ENCODE measurements at places on chromosomes 6 and 20.
A peak's percentile ranks its signal among the peaks of the same experiment; 100 is the strongest.

GRCh38 chr20:1188347-1188746 is 3.6 kb upstream of the TMEM74B start:
- no peak for DNase-seq

- no peak for DNase-seq
These were observed 3.9 kb upstream of the REV3L start for GRCh38 chr6:111486921-111487320.

GRCh38 chr6:112221981-112222852 is 32.1 kb downstream of the LAMA4 start:
- DNase-seq: no peak

- no peak for DNase-seq
These were observed 103.6 kb upstream of the CNKSR3 start for GRCh38 chr6:154614101-154614500.

DNA sequence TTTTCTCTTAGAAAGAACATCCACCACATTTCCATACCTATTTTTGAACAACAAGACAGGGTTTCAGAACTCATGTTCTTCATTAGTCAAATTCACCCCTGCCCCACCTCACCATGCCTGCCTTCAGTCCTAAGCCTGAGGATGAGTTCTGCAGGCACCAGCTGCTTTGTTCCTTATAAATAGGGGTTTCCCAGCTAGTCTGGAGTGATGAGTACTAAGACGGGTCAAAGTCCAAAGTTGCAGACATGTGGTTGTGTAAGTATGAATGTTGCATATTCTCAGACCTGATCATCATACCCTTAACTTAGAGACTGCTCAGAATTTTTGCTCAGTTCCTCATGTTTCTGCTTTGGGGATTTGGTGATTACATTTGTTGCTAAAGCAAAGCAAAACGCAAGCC is 257.7 kb upstream of the CDYL start:
- no peak for DNase-seq

GRCh38 chr6:120354452-120355098 is 979.7 kb downstream of the TBC1D32 start:
- DNase-seq: no peak

DNA sequence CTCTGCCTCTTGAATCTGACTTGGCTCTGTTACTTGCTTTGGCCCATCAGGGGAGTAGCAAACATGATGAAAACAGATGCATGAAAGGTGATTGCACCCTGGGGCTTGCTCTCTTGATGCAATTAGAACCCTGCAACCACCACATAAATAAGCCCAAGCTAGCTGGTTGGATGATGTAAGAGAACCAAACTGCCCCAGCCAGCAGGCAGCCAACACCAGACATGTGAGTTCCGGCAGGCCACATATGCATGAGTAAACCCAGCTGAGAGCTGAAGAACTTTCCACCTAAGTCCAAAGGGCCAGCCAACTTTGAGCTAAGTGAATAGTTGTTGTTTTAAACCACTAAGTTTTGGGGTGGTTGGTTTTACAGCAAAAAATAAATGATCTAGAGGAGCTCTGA is 268.4 kb downstream of the FARS2 start:
- DNase-seq: no peak

DNA sequence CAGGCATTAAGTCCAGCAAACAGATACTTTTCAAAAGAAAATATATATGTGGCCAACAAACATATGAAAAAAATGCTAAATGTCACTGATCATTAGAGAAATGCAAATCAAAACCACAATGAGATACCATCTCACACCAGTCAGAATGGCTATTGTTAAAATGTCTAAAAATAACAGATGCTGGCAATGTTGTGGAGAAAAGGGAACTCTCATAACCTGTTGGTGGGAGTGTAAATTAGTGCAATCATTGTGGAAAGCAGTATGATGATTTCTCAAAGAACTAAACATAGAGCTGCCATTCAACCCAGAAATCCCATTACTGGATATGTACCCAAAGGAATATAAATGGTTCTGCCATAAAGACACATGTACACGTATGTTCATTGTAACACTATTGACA is 20.6 kb downstream of the KCNQ5 start:
- DNase-seq: no peak

DNA sequence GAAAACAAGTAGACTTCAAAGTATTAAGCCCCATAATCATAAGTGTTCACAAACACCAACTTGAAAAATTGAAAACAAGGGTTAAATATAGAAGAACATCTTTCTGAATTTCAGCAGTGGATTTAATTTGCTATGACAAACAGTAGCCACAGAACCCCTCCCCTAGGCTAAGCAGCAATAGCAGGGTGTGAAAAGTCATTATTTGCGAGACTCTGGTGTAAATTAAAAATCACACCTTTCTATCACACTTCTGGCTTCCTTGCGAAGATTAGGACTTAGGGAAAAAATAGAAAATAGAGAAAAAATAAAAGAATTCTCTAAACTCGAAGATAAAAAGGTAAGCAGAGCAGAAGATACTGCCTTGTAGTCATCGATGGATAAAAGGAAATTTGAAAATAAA is 6.1 kb downstream of the SAMD3 start:
- no peak for DNase-seq

DNA sequence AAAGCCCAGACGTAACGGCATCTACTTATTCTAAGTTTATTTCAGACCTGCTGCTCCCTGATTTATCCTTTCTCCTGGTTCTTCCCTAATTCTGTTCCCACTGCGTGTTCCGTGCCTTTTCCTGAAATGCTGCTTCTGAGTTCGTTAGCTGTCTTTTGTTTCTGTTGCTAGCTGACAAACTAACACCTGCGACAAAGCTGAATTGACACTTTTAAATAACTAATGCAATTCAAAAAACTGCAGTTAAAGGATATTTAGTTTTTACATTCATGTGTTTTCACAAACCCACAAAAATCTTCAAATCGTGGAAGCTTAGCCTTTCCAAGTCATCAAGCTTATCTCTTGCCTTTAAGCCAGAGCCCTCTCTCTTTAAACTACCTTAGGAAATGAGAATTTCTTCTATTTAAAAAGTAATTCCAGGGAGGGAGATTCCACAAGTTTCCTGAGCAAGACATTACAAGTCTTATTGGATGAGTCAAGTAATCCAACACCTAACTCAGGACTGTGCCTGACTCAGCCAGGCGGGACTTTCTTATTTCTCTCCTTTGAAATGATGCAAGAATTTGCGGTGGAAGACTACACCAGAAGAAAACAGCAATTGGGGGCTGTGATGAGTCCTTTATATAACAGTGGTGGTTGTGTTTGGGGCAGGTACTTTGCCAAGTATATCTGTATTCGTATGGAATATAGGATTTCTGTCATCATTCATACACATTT is 6.3 kb downstream of the ADTRP start:
- no peak for DNase-seq

GRCh38 chr6:44245912-44246662 is 814 bp upstream of the HSP90AB1 start:
- peak; percentile 96 for DNase-seq

DNA sequence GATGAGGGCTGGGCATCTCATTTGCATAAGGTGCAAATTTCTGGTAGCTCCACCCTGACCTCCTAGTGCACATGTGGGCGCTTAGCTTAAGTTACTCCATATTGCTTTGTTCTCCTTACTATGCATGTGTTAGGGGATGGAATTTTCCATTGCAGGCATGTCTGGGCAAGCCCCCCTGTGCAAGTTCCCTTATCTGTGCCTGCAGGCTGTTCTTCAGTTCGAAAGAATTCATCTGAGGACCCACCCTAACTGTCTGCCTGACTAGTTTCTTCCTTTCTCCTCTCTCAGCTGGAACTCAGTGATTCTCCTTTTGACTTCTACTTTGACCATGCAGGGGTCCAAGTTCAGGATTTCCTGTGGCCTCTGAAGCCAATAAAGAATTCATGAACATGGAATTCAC is 30.2 kb downstream of the CCDC170 start:
- no peak for DNase-seq

- no peak for DNase-seq
These were observed 96.4 kb upstream of the IYD start for GRCh38 chr6:150272264-150272975.

- DNase-seq: no peak
These were observed 4.5 kb downstream of the ACSS1 start for GRCh38 chr20:25053255-25054031.

GRCh38 chr6:3381233-3381921 is 75.5 kb downstream of the SLC22A23 start:
- no peak for DNase-seq

- DNase-seq: no peak
These were observed 45.8 kb downstream of the GINS1 start for GRCh38 chr20:25453035-25453810.

DNA sequence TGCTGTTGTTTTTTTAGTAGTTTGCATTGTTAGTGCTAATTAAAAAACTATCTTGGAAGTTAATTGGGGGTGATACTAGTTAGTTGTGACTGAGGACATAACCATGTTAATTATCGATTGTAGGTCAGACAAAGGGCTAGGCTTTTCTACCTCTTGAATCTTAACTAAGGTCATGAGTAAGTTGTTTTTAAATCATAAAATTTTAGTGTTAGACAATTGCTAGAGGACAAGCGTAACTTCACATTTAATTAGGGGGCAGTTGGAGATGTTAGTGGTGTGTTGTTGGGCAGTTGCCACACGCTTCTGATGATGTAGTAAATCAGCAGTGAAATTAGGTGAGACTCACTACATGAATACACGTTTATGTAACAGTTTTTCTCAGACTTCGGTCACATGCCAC is 619.1 kb upstream of the FLRT3 start:
- DNase-seq: no peak

GRCh38 chr6:2764610-2765165 is 505 bp upstream of the WRNIP1 start:
- peak; percentile 62 for DNase-seq

GRCh38 chr6:71393471-71393870 is 104.9 kb downstream of the OGFRL1 start:
- no peak for DNase-seq

DNA sequence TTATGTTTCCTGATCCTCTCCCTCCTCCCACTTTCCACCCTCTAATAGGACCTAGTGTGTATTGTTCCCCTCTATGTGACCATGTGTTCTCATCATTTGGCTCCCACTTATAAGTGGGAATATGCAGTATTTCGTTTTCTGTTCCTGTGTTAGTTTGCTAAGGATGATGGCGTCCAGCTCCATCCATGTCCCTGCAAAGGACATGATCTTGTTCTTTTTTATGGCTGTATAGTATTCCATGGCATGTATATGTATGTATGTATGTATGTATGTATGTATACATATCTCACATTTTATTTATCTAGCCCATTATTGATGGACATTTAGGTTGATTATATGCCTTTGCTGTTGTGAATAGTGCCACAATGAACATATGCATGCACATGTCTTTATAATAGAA is 188.7 kb downstream of the RFPL4B start:
- no peak for DNase-seq

DNA sequence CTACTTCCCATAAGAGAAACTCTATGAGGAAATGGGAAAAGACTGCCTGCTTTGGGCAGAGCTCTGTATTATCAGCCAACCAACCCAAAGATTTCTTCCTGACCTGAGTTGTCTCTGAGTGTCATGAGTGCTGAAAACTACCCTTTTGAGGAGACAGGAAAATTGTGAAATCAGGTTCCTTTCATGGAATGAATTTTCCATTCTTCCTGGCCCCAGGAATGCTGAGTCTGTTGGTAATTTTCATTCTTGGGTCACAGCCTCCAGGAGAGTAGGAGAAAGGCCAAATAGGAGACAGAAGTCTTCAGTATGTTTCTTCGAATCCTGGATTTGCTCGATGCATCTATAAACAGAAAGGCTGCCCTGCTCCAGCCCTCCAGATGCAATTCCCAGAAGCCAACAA is 53.6 kb downstream of the SCML4 start:
- DNase-seq: no peak

GRCh38 chr6:17948725-17949124 is 38.7 kb downstream of the KIF13A start:
- DNase-seq: no peak

DNA sequence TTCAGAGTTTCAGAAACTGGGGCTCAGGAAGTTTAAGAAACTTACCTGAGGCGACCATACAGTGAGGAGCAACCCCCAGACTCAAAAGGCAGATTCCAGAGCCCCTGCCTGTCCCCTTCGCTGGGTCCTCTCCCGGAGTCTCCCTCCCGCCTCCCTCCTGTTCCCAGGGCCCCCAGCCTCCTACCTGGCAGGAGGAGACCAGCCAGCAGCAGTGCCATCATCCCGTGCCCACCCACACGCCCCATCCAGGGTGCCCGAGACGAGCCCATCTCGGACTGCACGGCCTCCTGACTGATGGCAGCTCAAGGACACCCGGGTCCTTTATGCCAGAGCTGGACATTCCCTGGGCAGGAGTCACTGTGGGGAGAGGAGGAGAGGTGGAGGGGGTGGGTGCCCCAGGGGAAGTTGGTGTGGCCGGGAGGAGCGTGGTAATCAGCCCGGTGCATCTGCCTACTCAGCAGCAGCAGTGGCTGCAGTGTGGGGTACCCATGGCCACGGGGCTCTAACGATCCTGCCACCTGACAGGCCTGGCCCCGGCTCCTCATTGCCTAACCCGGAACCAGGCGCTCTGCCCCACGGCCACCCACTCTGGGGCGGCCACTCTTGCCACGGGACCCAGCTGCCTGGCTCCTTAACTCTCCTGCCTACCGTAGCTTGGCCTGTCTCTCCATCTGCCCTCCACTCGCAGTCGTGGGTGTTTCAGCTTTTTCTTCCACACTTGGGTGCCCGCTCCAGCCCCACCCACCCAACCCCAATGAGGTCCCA is at the start of gene CDSN:
Gene CDSN, minus strand, starts transcription at position 296 of the 765 bp plus-strand sequence. Its CDS starts 27 bp downstream, at position 269.
- no peak for DNase-seq

DNA sequence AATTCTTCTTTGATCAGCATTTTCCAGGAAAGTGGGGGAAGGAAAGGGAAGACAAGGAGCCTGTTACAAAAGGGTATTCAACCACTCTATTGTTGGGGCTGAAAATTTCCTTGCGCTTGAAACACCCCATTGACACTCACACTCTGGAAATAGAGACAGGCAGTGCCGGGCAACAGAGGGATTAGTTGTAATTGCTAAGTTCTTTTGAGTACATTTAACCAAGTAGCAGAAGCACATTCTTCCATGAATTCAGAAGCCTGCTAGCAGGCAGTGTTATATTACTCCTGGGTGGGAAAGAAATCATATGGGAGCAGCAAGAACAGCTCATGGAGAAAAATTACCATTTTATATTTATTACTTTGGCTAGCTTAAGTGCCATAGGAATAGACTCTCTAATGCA is 745.5 kb downstream of the C6orf118 start:
- no peak for DNase-seq

DNA sequence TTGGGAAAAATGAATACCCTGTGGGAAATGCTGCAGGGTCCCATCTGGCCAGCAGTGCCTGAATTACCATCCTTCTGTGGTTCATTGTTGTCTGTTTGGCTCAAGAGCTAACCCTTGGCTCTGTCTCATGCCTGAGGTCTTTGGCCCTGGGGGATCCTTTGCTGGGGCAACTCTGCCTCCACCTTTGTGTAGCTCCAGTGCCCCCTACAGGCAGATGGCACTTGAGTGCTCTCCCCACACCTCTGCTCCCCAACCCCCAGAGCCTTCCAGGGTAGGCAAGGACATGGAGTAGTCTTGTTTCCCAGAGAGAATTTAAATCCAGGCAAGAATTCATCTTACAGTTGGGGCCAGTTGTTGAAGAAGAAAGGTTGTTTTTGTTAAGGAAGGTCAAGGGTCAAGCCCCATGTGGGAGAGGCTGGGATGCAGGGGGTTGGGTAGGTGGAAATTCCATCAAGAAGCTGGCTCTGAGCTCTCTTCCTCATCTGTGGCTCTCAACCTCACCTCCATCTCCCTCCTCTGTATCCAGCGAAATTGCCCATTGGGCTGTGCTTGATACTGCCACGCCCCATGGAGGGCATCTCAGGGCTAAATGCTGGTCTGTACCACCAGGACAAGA is 44.2 kb downstream of the ZNF831 start:
- DNase-seq: peak; percentile 95
